T-cell (primary cell): ENCODE measurements at places on chromosomes 7 and 10.

GRCh38 chr10:12353399-12354242, 4.3 kb downstream of the CAMK1D start:
- DNase-seq = no peak

- no peak for DNase-seq
Observed at GRCh38 chr7:121109145-121109544, 120.6 kb downstream of the CPED1 start.

DNA sequence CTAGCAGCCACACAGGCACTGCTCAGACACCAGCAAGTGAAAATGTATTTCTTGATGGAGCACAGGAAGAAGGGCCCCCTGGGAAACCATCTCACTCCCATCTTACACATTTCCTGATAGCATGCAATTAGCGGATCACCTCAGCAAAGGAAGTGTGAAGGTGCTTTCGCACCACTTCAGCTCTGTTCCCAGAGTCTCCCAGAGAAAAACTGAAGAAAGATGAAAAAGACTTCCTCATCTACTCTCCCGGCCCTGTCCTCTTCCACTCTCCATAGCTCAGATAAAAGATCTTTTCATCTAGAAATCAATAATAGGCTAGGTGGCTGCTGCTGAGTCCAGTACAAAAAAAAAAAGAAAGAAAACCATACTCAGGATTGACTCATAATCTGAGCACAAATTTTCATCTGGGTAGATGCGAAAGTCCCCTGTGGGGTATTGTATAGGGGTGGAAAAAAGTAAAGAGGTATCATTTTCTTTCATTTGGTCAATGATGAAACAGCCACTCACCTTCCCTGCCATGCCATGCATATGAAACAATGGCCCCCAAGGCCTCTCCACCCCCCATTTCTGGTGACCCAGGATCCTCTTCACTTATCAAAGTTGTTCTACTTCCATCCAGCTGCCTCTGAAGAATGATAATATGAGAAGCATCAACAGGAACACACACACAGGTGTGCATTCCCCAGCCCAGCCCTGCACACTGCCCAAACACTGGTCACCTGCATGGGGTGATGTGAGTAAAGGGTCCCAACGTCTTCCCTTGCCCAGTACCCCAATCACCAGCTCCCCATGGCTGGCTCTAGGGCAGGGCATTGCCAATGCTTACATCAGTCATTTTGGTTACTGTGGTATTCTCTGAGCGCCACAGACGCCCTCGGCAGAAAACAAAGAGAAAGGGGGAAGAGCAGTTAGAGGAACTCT, 48.8 kb upstream of the DGKI start:
- DNase-seq = no peak

DNA sequence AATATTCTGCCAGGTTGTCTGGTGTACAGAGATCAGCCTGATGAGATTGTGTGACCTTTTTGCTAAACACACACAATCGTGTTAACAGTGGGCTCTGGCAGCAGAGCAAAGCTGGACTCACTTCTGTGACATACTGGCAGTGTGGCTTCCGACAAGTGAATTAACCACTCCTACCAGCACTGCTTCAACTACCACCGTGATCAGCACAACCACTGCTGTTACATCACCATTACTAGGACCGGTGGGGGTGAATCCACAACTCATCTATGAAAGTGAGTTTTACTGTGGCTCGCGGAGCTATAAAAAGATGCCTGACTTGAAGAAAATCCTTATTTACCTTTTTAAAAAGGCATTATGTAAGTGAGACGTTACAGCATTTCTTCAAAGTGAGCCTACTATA, 135.6 kb downstream of the WDR37 start:
- DNase-seq = no peak

GRCh38 chr10:43667317-43667731, 18.6 kb upstream of the ZNF32 start:
- DNase-seq = no peak

GRCh38 chr10:80598084-80598798, 60.5 kb downstream of the SH2D4B start:
- DNase-seq = no peak

DNA sequence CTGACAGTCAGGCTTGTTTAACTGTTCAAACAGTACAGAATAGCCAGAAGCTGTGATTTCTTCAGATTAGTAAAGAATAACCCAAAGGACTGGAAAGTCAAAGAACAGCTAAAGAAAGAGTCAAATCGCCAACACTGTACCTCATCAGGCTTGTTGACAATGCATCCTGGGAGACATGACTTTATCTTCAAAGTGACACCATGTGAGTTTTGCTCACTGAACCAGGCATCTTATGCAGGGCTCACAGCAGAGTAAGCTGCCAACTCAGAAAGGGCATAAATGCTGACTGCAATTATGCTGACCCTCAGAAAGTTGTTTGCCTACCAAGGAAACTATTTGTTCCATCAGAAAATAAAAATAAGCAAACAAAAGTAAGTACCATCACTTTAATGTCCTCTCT, 96.4 kb downstream of the MAGI2 start:
- no peak for DNase-seq

- DNase-seq = no peak
Observed at GRCh38 chr7:3141326-3141725, 97.7 kb upstream of the CARD11 start.

GRCh38 chr7:30733691-30734090, 18.2 kb upstream of the INMT start:
- no peak for DNase-seq

GRCh38 chr7:66689081-66689480, 51.5 kb upstream of the RABGEF1 start:
- DNase-seq = no peak

- DNase-seq = no peak
Observed at GRCh38 chr7:104388222-104388621, 59.8 kb downstream of the LHFPL3 start.

DNA sequence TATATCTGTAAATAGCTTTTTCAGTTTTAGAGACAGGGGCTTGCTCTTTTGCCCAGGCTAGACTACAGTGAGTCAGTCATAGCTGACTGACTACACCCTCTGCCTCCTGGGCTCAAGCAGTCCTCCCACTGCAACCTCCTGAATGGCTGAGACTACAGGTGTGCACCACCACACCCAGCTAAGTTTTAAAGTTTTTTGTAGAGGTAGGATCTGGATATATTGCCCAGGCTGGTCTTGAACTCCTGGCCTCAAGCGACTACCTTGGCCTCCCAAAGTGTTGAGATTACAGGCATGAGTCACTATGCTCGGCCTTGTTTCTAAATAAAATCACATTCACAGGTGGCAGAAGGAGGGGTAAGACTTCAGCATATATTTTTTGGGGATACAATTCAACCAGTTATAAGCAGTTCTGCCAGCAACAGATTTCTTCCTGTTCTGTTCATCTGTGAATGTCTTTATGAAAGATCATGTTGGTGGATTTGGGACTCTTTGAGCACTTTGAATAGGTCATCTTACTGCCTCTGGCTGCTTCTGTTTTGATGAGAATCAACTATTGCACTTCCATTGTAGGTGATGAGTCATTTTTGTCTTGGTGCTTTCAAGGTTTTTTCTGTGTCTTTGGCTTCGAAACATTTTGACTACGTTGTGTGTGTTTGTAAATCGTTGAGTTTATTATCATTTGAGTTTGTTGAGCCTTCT, 15.7 kb downstream of the RBM33 start:
- no peak for DNase-seq

DNA sequence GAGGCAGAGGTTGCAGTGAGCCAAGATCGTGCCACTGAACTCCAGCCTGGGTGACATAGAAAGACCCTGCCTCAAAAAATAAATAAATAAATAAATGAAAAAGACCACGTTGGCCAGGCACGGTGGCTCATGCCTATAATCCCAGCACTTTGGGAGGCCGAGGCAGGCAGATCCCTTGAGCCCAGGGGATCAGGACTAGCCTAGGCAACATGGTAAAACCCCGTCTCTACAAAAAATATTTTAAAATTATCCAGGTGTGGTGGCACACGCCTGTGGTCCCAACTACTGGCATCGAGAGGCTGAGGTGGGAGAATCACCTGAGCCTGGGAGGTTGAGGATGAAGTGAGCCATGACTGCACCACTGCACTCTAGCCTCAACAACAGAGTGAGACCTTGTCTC, 116.7 kb upstream of the PDLIM1 start:
- DNase-seq = no peak

GRCh38 chr10:4532976-4533375, 293.0 kb upstream of the AKR1E2 start:
- DNase-seq = no peak

DNA sequence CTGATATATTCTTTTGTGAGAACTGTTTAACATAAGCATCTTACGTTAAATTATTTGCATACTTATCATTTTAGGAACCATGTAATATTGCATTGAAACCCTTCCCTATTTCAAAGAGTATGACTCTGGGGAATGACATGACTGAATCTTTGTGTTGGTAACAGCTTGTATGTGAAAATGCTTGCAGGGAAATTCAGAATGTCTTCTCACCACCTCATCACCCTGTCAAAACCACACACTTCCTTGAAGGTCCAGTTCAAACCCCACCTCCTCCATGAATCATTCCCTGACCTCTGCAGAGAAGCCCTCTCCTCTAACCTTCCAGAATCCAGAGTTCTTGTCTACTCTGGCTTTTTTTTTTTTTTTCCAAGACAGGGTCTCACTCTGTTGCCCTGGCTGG, 26.3 kb upstream of the NKX2-3 start:
- no peak for DNase-seq

DNA sequence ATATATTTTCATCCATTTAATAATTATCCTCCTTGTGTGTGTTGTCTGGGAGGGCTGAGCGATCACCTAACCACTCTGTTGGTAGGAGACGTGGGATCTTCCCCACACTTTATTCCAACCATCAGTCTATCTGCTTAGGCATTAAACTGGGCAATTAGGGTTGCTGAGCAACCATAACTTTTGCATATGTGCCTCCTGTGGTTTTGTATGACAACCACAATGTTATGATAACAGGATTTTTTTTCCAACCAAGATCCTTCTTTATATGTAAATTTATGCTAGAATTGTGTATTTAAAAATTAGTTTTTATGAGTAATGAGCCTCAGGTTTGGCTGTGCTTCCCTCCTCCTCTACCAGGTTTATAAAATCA, 495.0 kb upstream of the MGMT start:
- DNase-seq = no peak

DNA sequence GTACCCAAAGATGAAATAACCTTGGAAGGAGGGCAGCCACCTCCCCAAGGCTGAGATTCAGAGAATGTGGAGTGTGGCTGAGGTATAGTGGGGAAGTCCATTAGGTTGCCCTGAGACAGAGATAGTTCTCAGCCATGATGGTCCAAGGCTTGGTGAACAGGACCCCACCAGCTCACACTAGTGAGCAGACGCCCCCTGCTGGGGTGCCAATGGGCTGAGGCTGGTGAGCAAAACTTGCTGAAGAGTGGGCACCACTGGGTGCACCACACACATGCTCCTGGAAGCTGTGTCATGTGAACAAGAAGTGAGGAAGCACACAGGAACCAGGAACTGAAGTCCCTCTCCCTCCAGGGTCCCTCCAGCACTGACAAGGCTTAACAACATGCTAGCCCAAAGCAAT, 8.9 kb downstream of the FBXL13 start:
- peak; percentile 29 for DNase-seq

GRCh38 chr10:70093335-70093944, 39.2 kb downstream of the AIFM2 start:
- peak; percentile 61 for DNase-seq

- no peak for DNase-seq
Observed at GRCh38 chr7:88215295-88215694, 4.5 kb downstream of the SRI start.

DNA sequence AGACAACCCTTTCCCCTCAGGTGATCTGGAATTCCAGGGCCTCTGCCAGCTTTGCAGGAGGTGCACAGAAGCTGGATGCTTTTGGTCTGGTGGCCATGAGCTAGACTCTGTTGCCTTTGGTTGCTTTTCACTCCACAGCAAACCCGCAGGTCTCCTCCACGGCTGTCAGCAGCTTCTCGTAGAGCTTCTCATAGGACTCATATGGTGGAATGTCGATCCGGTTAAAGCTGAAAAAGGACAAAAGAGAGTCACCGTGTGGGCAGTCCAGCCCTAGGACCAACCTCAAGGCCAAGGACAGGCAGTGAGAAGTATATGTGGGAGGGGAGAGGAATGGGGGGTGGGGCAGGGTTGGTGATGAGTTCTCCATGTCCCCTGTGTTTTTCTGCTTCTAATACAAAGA, 113.5 kb downstream of the SMURF1 start:
- DNase-seq = no peak

GRCh38 chr10:75253281-75254220, 17.8 kb upstream of the COMTD1 start:
- DNase-seq = no peak

GRCh38 chr7:5283421-5284303, 919 bp downstream of the SLC29A4 start:
- no peak for DNase-seq

DNA sequence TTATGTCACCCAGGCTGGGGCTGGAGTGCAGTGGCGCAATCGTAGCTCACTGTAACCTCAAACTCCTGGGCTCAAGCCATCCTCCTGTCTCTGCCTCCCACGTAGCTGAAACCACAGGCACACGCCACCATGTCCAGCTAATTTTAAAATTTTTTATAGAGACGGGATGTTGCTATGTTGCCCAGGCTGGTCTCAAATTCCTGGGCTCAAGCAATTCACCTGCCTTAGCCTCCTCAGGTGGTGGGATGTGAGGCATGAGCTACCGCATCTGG, 123.2 kb upstream of the PARD3 start:
- DNase-seq = no peak

DNA sequence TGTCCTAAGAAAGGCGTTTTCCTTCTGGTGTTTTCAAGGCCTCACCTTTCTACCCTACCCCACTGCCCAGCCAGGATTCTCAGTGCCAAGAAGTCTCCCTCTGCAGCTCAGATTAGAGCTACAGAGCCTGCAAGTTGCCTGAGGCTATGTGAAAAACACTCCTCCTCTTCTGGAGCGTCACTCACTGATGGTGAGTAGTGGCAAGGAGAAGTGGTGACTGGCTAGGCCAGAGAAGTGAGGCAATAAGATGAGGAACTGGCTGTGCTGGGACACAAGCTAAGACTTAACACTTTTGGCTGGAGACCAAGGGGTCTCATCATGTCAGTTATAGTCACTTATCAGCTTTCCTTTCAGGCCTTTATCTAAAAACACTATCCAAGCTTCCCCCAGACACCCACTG, 86.7 kb upstream of the PRKAR2B start:
- DNase-seq = no peak
